ENCODE measurements at places on chromosomes 12 and 14.

GRCh38 chr12:67774983-67775587 is 126.5 kb downstream of the DYRK2 start:
- DNase-seq, result no peak

DNA sequence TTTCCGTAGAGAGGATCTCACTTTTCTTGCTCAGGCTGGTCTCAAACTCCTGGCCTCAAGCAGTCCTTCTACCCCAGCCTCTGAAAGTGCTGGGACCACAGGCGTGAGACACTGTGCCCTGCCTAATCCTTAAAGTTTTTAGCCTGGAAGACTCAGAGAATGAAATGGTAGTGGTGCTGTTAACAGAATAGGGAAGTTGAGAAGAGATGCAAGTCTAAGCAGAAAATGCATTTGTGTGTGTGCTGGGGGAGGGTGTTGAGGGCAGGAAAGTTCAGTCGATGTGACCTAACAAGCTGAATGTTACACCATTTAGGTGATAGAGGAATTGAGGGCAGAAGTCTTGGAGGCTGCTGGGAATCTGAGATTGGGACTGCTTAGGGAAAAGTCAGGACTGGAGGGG is 6.9 kb upstream of the TUBA1A start:
- peak; percentile 17 for DNase-seq

- peak; percentile 92 for DNase-seq
These were observed at the start of the genes DHRS1 and NOP9 for GRCh38 chr14:24299255-24300191. TSS of gene DHRS1 (minus strand) at chr14:24299780. CDS start at chr14:24299106, 674 bp downstream. TSS of gene NOP9 (plus strand) at chr14:24299850. CDS start at chr14:24299955, 105 bp downstream.

DNA sequence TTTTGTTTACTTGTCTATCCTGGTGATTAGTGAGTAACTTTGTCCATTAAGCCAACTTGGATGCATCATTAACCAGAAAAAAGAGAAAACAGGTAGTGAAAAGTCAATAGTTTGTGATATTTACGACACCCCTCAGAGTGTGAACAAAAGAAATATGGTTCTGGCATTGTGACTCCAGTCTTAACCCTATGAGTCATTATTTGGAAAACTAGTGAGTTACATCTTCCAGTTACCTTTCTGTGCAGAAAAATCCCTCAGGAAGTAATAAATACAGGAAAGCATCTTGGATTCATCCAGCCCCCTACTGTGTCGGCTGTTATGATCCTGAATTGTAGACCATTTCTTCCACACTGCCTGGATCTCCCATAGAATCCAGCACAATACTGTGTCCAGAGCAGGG is 379.1 kb downstream of the GALC start:
- DNase-seq, result no peak

GRCh38 chr12:110165540-110166159 is 41.5 kb downstream of the IFT81 start:
- no peak for DNase-seq

DNA sequence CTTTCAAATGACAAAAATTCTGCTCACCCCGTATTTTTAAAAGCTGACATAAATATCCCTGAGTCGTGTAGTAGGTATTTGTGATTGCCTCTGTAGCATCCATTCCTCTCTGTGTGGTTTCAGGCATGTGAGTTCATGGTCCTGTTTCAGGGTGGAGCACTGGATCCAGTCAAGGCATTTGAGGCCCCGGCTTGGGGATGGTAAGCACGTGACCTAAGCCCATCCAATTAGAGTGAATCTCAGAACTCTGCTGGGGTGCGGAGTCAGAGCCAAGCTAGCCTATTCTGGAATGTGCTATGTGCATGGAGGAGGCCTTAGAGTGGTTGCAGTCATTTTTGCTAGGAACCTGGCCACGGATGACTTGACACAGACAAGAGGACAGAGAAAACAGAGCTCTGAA is 4.3 kb upstream of the CSRP2 start:
- no peak for DNase-seq

GRCh38 chr12:79691511-79692248 is 916 bp upstream of the PAWR start:
- no peak for DNase-seq

DNA sequence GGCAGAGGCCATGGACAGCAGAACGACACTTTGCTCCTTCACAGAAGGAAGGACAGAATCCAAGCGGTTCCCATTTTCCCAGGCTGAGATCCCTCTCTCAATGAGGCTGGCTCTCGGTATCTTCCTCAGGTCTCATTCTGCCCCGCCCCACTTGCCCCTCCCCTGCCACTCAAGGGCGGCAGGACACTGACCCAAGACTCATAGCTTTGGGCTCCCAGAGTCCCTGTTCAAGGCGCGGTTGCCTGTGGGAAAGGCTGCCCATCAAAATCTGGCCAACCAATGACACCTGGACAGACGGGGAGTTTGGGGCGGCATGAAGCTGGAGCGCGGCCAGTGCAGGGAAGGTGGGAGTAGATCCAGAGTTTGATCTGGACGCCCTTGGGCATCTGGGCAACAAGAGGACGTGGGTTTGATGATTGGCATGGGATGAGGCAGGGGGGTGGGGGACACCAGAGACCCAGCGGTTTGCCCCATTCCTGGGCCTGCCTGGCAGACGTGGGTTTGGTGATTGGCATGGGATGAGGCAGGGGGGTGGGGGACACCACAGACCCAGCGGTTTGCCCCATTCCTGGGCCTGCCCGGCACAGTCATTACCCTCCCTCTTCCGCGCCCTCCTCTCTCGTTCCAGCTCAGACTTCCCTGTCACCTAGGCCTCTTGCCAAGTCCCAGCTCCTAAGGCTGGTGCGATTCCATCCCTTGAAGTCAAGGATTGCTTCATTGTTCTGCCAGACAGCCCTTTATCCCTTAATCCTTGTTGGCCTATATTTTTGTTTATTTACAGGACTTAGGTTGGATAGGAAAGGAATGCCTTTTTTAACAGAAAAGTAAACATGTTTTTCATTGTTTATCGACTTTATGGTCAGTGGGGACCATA is 92.1 kb downstream of the NINJ2 start:
- DNase-seq, result peak; percentile 27

GRCh38 chr12:52419656-52420055 is 13.5 kb upstream of the KRT82 start:
- no peak for DNase-seq

DNA sequence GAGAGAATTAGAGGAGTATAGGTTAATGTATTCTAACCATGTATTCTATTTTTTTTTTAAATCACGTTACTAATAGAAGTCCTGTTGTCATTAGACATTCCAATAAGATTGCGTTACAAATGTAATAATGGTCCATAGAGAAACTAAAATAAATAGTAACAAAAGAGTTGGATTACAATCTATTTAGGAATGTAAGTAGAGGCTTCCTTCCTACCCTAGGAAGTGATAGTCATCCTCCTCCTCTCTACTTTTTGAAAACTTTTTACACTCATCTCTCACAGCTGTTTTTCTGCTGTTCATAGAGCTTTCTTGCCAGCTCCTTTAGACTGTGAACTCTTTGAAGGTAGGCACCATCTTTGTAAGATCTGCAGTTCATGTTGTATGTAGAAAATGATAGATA is 23.6 kb downstream of the TRHDE start:
- DNase-seq, result no peak

DNA sequence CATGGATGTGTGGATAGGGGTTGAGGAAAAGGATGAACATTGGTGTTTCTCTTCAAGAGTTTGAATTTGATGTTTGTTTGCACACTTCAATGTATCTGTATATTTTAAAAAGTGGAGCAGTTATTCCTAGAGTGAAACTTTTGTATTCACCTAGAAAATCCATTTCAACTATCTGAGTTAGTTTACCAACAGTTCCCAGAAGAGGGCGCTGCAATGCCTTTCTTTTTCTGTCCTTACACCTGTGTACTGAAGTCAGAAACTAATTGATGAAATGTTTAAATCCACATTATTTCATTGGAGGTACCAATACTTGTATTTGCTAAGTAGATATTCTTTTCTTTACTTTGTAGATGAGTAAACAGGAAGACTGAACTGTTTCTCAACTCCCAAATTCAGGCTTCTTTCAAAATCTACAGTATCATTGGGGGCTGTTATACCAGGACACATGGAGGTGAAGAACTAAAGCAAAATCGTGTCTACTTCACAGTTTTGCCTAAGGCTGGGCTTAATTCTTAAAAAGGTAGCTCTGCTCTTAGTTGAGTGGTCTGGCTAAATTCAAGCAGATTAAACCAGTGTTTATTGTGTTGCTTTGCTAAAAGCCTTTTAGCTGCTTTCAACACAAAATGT is 26.6 kb upstream of the KLRB1 start:
- DNase-seq, result no peak

- peak; percentile 26 for DNase-seq
These were observed 11.9 kb downstream of the FAM222A start for GRCh38 chr12:109725321-109726105.

DNA sequence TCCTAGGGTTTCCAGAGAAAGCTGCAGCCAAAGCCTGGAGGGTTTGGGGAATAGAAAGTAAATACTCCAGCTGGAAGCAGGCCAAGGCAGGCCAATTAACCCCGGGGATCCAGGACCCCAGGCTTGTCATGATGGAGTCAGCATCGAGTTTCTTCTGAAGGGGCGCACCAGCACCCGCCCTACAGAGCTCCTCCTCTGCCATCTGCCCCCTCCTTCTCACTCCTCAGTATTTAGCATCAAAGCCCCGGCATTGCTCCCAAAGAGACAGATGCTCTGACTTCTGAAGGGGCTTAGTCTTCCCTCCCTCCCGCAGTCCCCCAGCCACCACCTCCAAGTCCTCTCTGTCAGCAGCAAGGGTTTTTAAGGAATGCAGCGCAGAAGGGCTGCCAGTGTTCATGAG is 285.1 kb upstream of the NOS1 start:
- DNase-seq, result no peak

GRCh38 chr14:87679866-87680265 is 313.1 kb downstream of the GALC start:
- no peak for DNase-seq

DNA sequence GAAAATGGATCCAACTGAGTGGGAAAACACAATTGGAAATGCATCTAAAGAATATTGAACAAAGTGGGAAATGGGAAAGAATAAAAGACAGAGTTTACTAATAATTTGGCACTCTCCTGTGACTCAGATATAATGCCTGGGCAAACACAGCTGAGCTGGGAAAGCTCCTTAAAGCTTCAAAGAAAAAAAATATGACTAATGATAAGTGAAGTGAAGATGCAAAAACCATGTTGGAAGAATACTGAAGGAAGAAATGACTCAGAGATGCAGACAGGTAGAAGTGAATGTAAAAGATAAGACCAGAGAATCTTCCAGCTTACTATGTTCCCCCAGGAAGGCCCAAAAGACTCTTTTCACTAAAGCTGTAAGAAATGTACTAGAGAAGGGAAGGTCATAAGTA is 62.4 kb upstream of the FOXG1 start:
- DNase-seq, result no peak

GRCh38 chr14:63659726-63660125 is 18.1 kb upstream of the WDR89 start:
- DNase-seq, result no peak

GRCh38 chr12:53046655-53047220 is 3.1 kb upstream of the TNS2 start:
- peak; percentile 87 for DNase-seq

- DNase-seq, result no peak
These were observed 97.3 kb upstream of the RTL1 start for GRCh38 chr14:101000711-101001250.

- DNase-seq, result no peak
These were observed 72.6 kb downstream of the SLC2A13 start for GRCh38 chr12:40033242-40033630.

GRCh38 chr12:49669796-49670195 is 37.4 kb downstream of the FMNL3 start:
- no peak for DNase-seq

DNA sequence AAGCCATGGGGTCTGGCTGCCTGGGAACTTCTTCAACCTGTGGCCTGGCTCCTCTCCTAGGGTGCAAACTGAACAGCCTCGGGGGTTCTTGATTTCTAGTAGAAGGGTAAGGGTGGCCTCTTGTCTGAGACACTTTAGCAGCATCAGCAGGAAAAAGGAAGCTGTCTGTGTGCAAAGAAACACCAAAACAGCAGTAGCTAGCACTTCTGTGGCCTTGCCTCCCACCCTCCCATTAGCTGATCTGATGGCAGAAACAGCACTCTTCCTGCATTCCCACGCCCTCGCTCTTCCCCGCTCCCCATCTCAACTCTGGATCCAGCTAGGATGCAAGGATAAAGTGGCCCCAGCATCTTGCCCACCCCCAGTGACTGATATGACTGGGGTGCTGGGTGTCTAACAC is 20.7 kb downstream of the SLC7A8 start:
- no peak for DNase-seq

DNA sequence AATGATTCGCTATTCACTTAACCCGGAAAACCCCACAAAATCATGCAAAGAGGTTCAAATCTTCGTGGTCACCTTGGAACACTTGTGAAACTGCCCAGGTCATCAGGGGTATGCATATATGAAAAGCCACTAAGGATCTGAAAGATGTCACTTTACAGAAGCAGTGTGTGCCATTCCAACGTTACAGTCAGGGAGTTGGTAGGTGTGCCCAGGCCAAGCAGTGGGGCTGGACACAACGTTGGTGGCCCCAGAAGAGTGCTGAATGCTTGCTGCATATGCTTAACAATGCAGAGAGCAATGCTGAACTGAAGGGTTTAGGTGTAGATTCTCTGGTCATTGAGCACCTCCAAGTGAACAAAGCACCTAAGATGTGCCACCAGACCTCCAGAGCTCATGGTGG is 51.1 kb upstream of the EIF5 start:
- DNase-seq, result no peak

- DNase-seq, result no peak
These were observed 75.0 kb downstream of the HMGA2 start for GRCh38 chr12:65899241-65899640.

GRCh38 chr12:53755451-53755891 is 3.7 kb upstream of the CISTR start:
- DNase-seq, result no peak

DNA sequence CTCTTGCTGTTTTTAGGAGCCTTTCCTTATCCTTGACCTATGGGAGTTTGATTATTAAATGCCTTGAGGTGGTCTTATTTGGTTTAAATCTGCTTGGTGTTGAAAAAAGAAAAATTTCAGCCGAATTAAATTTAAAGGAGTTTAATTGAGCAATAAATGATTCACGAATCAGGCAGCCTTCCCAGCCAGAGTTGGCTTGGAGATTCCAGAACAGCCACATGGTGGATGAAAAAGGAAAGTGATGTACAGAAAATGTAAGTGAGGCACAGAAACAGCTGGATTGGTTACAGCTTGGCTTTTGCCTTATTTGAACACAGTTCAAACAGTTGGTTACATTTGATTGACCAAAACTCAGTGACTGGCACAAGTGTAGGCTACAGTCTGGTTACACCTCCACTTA is 69.7 kb downstream of the WASHC3 start:
- no peak for DNase-seq

GRCh38 chr14:43877351-43877960 is 629.6 kb downstream of the FSCB start:
- DNase-seq, result no peak

DNA sequence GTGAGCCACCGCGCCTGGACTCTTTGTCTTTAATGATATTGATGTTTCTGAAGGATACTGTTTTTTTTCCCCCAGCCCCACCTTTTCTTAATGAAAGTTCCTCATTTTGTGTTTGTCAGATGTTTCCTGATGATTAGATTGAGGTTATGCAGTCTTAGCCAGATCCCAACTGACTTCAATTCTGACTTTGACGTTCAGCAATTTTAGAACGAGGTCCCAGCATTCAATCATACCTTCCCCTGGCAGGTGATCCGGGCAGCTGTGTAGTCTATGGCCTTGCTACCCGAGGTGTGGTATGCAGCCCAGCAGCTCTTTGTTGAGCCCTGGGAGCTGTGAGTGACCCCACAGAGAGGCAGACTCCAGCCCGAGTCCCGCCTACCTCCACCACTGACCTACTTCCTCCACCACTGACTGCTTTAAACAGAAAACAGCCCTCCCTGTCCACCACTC is 82.7 kb downstream of the LGMN start:
- DNase-seq, result no peak

GRCh38 chr12:52439420-52439819 is 5.2 kb upstream of the KRT75 start:
- DNase-seq, result no peak

GRCh38 chr14:99542566-99542965 is 61.4 kb downstream of the CCNK start:
- no peak for DNase-seq

Data from substantia nigra (tissue), 51 donors.